ENCODE measurements at places on chromosomes 4 and X.

GRCh38 chrX:120468479-120468824 lies 644 bp downstream of the LAMP2 start:
- DNase-seq: no peak

- DNase-seq: no peak
Observed at GRCh38 chrX:26914232-26914631, 548.9 kb downstream of the PPP4R3C start.

DNA sequence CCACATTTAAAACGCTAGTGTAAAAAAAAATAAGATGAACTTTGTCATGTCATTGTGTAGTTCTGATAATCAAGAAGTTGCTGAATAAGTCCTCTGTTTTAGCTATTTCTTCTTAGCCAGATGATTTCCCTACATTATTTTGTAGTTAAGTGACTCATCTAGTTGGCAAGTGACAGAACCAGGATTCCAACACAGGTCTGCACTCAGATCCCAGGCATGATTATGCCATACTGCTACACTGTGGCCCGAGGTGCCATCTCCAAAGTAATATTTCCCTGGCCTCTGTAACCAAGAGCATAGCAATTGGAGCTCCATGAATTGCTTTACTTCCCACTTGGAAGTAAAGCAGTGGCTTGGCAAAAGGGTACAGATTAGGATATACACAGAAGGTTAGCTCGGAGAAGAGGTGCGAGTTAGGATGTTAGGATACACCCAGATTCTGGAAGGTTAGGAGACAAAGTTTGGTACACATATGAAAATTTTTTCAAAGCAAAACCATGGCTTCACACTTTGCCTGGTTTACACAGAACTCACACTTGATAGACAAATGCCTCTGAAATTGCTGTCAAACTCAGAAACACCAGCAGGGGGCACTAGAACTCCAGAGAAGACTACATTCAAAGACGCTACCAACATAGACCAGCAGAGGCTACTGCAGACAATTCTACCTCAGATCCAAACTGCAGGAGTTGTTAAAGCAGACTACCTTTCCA lies 41.4 kb downstream of the SRPX2 start:
- DNase-seq: peak; percentile 19

DNA sequence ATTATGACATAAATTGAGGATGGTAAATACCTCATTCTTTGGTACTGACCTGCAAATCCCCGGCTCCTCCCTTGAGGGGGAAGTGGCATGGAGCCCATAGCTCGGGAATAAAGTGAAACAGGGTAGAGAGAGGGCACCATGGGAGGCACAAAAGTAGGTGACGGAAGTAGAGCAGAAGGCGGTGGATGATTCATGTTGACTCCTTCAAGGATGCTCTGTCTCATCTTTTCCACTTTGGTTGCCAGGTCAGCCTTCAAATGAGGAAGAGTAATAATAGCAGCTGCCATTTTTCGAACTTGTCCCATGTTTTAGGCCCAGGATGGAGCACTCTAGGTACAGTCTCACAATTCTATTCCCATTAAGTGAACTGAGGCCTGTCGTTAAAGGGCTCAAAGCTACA lies 41.4 kb upstream of the PHF8 start:
- DNase-seq: no peak

DNA sequence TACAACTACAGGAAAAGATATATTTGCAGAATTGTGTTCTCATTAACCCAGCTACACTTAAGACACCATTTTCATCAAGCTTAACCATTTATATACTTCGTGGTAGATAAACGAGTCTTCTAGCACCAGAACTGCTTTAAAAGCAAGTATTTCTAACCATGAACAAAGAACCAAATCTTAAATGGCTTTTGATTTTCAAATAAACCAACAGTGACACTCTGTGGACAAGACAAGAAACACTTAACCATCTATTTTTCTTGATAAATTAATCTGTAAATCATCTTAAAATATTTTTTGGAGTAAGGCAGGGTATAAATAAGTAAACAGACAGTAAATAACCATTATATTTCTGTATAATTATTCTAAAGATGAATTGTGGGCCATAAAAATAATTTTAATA lies 10.2 kb downstream of the BEND2 start:
- DNase-seq: no peak

GRCh38 chr4:53800741-53801140 lies 209.5 kb upstream of the LNX1 start:
- DNase-seq: no peak

- no peak for DNase-seq
Observed at GRCh38 chr4:17636696-17637622, 22.5 kb downstream of the MED28 start.
